CMK (cell line): ENCODE measurements at places on chromosomes 5 and 9.

DNA sequence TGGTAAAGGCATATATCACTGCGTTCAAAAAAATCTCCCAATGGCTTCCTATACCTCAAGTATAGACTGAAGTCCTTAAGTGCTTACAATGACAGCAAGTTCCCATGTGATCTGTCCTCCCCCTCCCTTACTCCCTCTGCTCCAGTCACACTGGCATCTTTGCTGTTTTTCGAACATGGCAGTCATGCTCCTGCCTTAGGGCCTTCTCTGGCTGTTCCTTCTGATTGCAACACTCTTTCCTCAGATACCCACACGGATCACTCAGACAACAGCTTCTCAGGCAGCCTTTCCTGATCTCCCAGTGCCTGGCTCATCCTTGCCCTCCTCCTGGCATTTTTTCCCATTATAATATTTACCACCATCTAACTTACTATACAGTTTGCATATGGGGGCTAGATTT lies 232.8 kb downstream of the ARHGEF28 start:
- DNase-seq, result no peak

DNA sequence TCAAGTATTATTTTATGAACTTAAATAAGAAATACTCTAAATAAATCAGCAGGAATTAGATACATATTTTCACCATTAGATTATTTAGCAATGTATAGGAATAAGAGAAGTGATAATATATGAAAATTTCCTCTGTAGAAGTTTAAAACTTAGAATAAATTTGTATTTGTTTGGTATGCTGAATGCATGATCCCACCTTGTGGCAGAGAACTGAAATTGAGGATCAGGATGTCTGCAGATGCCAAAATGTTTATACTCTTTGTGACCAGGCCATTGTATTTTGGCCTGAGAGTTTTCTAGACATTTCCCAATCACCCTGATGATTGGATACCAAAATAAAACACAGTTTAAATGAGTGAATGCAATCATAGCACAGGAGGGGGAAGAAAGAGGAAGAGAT lies 6.3 kb downstream of the TYRP1 start:
- no peak for DNase-seq

GRCh38 chr9:129070696-129071525 lies 10.0 kb upstream of the DOLPP1 start:
- DNase-seq, result peak; percentile 24

- no peak for DNase-seq
These were observed 139.8 kb downstream of the TMEM161B start for GRCh38 chr5:88128813-88129212.

GRCh38 chr9:133938753-133939152 lies 53.4 kb downstream of the VAV2 start:
- DNase-seq, result no peak

DNA sequence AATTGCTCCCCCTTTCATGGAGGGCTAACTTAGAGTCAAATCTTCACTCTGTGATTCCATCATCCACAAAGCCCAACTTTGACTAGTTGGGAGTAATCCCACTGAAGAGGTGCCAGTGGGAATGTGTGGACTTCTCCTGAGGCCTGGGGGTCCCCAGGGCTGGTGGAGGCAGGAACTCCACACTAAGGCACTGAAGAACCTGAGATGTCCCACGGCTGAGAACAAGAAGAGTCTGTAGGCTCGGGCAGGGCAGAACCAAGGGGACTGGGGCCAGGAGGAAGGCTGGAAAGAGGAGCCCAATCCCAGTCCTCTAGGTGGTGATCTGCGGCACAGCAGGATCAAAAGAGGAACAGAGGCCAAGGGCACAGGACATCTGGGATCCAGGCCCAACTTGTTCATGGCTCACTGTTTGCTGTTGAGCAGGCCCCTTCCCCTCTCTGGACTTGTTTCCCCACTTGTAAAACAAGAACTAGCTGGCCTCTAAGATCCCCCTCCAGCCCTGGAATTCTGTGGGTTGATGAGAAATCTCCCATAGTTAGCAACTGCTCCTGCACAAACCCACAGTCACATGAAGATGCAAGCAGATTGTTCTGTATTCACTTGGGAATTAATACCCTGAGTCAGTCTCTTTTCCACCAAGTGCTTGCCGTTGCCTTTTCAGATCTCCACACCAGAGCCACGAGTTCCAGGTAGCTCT lies 32.7 kb upstream of the ALDH1B1 start:
- DNase-seq, result no peak

- no peak for DNase-seq
These were observed 68.5 kb downstream of the KLHL3 start for GRCh38 chr5:137667341-137667740.

GRCh38 chr5:132666310-132667123 lies 7.3 kb upstream of the IL4 start:
- no peak for DNase-seq

DNA sequence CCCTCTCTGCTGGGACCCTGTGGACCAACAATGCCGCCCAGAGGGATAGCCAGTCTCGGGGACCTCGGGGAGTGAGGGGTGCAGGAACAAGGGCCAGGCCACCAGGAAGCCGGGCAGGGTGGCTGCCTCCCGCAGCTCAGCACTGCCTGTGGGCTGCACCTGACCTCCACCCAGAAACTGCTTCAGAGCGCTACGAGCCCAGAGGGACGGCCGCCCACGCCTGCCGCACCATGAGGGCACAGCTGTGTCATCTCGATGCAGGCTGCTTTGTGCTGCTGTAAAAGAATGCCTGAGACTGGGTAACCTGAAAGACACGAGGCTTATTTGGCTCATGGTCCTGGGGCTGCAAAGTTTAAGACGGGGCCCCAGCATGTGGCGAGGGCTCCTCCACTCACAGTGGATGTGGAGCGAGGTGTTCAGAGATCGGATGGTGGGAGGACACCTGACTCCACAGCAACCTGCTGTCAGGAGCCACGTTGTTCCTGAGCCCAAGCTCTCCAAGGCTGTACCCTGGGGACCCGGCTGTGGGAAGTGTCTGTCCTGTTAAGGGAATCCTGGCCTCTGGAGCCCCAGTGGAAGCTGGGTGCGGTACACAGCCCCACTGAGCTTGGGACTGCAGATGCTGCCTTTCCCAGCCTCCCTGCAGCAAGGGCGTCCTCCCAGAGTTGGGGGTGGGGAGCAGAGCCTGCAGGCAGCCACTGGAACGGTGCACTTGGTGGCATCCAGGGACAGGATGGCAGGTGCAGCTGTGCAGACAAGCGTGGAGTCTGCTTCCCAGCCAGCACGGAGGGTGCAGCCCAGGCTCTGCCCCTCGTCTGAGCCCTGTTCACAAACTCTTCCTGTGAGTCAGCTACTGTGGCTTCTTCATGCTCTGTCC lies 11.8 kb upstream of the ZDHHC11 start:
- no peak for DNase-seq

DNA sequence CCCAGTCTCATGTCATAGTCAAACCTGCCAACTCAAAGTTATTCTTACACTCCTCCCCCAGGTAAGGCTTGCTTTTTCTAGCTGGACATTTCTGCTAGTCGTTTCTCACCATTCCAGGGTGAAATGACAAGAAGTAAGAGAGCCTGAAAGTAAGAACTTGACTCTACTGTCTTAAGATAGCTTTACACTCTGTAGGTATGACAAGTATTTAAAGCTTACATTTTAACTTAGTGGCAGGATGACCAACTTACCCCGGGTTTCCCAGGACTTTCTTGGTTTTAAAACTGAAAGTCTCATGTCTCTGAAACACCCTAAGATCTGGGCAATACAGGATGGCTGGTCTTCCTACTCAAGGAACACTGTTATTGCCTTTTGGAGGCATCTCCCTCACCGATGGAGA lies 67.5 kb upstream of the PIK3R1 start:
- DNase-seq, result no peak

GRCh38 chr5:9596171-9596780 lies 33.9 kb downstream of the TAS2R1 start:
- no peak for DNase-seq

- DNase-seq, result no peak
These were observed 51.5 kb downstream of the HRH2 start for GRCh38 chr5:175709276-175709781.

DNA sequence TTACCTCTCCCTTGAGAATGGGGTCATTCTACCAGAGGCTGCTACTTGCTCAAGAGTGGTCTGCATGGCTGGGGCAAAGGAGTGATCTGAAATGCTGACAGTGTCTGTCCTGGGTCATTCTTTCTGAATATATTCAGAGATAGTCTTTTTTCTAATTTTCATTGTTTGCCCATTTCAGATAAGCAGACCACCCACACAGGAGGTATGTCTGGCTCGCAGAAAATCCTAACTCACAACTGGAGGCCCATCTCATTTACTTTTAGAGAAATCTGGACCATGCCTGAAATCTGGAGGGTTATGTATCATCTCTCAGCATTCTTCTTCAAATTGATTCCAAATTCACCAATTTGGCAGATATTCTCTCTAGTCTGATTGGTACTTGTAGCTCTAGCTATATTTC lies 227.6 kb downstream of the SEC61B start:
- no peak for DNase-seq

GRCh38 chr9:23621188-23621587 lies 204.9 kb downstream of the ELAVL2 start:
- DNase-seq, result no peak

DNA sequence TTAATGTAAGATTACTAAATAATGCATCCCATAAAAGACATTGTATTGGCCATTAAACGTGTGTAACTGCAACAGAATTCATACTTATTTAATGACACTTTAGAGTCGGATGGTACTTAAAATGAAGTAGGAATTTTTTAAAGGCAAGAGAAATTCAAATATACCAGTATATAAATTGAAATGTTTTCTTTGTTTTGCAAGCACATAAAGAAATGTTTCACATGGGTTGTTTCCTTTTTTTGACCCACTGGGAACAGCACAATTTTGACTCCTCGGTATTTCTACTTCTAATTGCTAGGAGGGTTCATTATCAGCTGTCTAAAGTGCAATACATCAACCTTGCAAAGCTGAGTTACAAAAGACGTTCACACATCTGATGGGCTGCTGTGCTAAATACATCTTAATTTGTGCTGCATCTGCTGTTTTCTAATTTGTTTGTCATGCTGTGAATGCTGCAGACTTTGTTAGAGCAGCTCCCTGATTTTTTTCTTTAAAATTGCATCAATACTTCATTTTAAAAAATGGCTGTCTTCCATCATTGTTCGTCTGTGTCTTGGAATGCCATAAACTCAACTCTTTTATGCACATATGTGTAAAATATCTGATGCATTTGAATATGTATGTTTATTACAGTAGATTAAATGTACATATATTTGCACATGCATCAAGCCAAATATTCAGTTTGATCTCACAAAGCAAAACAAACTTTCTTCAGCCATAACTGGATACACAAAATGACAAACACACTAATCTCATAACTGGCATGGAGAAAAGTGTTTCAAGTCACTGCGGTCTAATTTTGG lies 454.0 kb upstream of the GRAMD2B start:
- DNase-seq, result no peak

- no peak for DNase-seq
These were observed 131.1 kb upstream of the NR4A3 start for GRCh38 chr9:99690573-99690972.

DNA sequence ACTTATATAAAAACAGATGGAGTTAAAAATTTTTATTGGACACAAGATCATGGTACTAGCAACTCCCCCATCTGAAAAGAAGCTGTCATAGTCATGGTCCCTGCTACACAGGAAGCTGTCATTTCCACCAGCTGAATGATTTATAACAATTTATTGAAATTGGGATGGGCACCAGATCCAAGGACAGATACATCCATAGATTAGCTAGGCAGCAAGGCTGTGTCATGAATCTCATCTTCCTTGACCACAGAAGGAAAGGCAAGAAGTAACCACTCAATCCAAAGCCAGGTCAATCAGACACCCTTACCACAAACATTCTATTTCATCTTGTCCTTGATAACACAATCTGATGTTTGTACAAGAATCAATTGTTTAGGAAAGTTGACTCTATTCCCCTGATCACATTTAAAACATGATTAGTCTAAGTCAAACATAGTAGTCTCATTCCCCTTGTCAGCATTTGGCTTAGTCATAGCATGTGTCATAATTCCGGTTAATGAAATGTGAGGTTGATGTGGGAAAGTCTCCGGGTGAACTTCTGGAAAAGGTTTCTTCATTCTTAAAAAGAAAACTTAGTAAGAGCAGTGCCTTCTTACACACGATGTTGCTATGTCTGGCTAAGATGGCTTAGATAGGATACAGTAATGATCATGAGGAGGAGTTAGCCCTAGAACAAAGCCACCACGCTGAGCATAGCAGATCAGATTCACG lies 462.6 kb upstream of the PAPPA start:
- no peak for DNase-seq

- DNase-seq, result no peak
These were observed 160.2 kb upstream of the CDH6 start for GRCh38 chr5:31033295-31033694.

DNA sequence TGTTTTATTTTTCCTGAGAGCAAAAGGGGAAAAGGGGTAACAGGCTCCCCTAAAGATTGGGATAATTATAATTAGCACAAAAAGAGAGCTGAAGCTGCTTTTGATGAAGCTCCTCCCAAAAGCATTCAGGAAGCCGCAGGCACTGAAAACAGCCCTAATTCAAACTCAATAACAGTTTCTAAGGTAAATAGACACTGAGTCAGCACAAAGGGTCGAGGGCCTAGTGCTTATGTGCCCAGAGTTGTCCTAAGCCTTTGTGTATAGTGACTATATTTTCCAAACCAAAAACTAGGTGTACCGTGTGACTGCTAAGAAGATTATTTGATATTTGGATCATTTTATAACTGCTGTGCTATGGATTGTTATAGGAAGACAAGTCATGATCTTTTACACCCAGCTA lies 67.7 kb downstream of the HMHB1 start:
- no peak for DNase-seq

- DNase-seq, result no peak
These were observed 97.3 kb downstream of the MRPL36 start for GRCh38 chr5:1702318-1702717.

GRCh38 chr5:124446120-124446519 lies 300.3 kb downstream of the ZNF608 start:
- DNase-seq, result no peak

- no peak for DNase-seq
These were observed 47.1 kb downstream of the SH3PXD2B start for GRCh38 chr5:172407241-172407691.

DNA sequence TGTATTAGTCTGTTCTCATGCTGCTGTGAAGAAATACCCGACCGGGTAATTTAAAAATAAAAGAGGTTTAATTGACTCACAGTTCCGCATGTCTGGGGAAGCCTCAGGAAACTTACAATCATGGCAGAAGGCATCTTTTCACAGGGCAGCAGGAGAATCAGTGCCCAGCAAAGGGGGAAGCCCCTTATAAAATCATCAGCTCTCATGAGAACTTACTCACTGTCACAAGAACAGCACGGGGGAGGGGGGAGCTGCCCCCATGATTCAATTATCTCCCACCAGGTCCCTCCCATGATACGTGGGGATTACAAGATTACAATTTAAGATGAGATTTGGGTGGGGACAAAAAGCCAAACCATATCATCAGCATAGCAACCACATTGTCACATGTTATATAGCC lies 102.5 kb downstream of the GPBP1 start:
- no peak for DNase-seq

DNA sequence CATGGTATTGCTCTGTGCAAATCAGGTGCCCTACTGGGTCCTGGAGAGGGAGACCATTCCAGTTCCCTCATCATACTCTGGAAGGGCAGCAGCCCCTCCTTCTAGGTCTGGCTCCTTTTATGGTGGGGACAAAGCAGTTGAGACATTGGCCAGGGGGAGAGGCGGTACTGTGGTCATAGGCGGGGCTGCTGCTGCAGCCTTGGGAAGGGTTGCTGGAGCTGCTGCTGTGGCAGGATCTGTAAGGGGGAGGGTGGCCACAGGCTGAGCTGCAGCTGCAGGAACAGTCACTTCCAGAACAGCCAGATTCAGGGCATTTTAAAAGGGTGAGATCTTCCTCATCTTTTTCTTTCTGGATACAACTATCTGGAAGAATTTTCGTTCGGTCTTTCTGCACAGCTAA lies 233.0 kb upstream of the SGCD start:
- no peak for DNase-seq

- DNase-seq, result no peak
These were observed 36.8 kb upstream of the TEX48 start for GRCh38 chr9:114718801-114719221.
